ENCODE measurements at places on chromosomes 3 and 15.
A peak's percentile ranks its signal among the peaks of the same experiment; 100 is the strongest.

- no peak for DNase-seq
Measured at GRCh38 chr3:126450744-126451143, 24.9 kb downstream of the ZXDC start.

- DNase-seq, result no peak
Measured at GRCh38 chr3:26560081-26560480, 62.5 kb upstream of the LRRC3B start.

GRCh38 chr3:127182848-127183714 is 9.8 kb upstream of the PRR23E start:
- DNase-seq, result peak; percentile 68

DNA sequence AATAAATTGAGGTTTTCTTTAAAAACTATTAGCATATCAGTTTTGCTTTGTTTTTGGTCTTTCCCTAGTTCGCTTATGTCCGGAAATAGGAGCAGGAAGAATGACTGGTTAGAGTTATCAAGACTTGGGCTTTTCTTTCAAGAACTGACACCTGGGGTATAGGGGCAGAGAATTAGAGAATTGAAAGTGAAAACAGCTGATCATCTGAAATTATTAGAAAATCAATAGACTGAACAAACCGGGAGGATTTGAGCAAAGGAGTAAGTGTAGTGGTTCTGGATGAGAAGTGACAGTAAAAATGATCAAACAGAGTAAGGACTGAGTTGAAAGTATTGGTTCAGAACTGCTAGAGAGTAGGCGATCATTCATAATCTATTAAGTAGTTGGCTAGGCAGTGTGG is 6.0 kb downstream of the MINDY2 start:
- no peak for DNase-seq

DNA sequence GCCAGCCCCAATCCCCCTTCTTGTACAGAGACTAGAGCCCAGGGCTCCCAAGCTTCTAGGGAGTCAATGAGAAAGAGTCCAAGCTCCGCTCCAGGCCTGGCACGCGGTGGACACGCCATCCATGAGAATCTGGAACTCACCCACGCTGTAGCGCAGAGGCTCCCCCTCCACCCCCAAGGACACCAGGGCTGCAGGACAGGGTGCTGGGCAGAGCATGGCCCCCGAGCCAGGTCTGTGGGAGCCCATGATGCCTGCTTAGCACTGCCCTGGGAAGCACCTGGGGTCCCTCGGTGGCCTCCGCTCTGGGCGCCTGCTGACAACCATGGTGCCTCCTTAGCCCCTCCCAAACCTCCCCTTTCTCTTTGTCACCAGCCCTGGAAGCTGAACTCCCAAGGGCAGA is 28.5 kb downstream of the ACSBG1 start:
- DNase-seq, result no peak

DNA sequence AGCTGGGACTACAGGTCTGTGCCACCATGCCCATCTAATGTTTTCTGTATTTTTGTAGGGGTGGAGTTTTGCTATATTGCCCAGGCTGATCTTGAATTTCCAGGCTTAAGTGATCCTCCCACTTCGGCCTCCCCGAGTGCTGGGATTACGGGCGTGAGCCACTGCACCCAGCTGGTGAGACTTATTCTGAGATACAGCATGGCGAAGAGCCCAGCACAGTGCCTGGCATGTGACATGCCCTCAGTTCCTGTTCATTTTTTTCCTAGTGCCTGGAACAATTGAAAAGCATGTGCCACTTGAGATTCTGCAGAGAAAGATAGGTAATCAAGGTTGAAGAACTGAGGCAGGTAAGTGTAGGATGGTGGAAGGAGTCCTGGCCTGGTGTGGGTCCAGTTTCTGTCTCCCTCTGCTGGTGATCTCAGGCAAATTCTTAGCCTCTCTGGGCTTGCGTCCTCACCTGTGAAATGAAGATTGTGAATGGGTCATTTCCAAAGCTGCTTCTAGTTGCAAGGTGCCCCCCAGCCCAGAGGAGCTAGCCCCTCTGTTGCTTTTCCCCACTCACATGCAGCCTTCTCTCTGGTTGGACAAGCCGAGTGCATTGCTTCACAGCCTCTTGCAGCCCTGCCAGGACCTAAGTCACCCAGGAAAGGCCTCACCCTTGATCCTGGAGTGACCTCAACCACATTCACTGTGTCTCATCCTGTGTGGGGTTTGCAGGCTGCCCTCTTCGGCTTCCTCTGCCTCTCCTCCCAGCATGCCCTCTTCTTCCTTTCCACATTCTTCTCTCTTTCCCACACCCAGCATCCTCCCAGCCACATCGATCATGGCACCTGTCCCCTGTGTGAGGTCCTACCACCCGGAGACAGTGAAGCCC is 4.3 kb upstream of the RHCG start:
- DNase-seq, result no peak

DNA sequence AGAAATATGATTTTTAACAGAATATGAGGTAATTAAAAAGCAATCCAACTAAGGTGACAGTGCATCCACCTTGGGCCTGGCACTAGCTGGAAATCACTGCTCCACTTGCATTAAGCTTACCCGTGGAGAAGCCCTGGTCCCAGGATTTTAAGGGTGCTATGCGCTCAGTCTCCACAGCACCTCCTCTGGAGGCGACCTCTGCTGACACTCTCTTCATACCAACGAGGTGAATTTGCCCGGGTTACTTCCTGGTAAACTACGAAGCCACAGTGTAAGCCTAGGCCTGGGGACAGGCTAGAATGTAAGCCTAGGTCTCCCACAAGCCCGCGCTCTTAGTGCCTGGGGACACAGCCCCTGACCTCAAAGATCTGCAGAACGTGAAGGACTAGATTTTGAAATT is 793 bp downstream of the APOD start:
- DNase-seq, result no peak

DNA sequence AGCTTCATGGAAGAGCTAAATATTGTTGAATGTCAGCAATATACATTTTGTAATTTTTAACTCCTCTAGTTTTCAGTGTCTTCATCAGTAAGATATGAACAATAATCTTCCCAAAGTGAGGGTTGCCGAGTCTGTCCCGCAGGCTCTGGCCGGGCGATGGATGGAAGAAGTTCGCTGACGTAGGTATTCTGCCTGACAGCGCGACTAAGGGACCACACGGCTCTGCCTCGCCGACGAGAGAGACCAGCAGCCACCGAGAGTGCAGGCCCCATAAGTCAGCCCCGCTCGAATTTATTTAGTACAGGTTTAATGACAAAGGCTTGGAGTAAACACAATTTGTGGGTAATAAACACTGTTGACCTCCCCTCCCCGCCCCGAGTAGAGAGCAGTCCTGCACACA is 427.4 kb upstream of the NECTIN3 start:
- no peak for DNase-seq

DNA sequence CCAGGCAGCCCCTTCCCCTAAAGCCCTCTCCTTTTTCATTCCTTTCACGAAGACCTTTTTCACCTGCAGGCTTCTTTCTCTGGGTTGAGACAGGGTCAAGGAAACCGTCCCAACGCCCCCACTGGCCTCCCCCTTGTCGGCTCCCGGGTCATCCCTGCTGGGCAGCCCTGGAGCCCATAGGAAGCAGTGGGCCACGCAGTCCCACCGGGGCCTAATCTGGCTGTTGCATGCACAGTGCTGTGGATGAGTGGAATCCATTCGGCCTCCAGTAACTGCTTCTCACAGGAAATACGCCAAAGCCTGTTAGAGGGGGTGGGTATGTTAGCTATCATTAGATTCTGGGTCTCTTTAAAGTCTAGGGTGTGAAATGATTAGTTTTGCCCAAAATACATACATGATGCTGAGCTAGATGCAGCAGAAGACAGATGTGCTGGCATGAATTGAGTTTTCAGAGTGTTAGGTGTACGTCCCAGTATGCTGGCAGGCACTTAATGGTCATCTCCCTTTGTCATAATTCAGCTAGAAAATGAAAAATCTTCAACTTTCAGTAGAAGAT is 16.6 kb downstream of the LYSMD4 start:
- DNase-seq, result no peak

DNA sequence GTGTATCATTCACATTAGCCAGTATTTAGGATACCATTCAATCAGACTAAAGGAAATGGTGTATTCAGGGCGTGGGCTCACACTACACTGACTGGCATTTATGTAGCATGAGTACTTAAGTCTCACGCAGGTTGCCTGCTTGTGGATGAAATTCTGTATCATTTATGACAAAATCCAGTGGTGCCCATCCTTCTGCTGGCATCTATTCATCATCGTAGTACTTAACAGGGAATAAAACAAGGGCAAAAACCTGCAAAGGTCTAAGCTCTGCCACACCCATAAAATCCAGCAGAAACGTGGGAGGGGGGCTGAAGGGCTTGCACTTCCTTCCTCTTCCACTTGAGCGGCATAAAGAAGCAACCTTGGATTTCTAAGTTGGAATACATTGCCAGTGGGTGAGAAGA is 2.7 kb downstream of the GAP43 start:
- no peak for DNase-seq

- DNase-seq, result no peak
Measured at GRCh38 chr3:62496503-62496902, 123.2 kb upstream of the FEZF2 start.

- DNase-seq, result no peak
Measured at GRCh38 chr3:112681822-112682325, 40.9 kb upstream of the CCDC80 start.

DNA sequence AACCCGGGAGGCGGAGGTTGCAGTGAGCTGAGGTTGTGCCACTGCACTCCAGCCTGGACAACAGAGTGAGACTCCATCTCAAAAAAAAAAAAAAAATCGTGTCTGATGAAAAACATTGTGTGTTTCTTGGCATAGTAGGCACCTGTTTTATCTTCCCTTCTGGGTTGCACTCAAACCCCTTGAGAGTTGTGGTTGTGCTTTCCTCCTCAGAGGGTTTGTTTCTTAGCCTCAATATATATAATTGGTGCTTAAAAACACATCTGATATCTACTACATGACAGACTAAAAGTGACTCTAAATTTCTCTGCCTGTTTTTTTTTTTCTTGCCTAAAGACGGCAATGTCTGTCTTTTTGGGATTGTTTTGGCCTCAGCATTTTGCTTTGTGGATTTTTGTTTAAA is 7.6 kb downstream of the NR1D2 start:
- DNase-seq, result no peak

DNA sequence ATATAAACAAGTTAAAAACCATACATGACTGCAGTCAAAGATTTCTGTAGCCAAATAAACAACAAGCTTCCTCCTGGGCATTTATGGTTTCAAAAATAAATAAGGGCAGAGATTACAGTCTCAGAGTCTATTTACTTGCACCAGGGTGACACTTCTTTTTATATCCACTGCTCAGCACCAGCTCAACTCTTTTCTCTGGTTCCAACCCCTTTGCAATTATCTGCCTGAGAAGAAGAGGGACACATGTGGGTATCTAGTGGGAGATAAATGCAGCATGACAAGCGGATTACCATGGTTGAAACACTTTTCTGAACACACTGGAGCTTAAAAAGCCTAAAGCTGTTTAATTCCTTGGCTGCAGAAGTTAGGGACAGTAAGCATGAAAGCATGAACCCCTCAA is 311.5 kb downstream of the CNTN3 start:
- DNase-seq, result no peak

DNA sequence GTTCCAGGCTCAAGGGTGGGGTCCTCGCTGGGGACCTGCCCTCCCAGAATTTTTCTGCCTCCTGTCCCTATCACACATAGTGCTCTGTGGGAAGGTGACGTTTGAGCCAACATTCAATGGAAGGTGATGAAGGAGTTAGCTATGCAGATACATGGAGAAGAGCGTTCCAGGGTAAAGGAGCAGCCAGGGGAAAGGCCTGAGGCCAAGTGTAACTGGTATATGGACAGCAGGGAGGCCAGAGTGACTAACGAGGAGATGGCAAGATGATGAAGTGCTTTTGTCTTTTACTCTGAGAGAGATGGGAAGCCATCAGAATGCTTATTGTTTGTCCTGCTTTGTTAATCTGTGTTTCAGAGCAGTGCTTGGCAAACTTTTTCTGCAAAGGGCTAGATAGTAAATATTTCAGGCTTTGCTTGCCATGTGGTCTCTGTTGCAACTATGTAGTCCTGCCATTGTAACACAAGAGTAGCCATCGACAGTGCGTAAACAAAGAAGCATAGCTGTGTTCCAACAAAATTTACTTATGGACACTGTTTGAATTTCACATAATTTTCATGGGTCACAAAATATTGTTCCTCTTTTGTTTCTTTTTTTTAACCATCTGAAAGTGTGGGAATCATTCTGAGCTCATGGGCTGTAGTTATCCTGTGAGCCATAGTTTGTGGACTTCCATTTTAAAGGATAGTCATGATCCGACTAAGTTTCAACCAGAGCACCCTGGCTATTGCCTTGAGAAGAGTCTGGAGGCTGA is 25.8 kb upstream of the PIAS1 start:
- no peak for DNase-seq

- DNase-seq, result no peak
Measured at GRCh38 chr15:78174401-78174800, 25.2 kb downstream of the IDH3A start.

GRCh38 chr3:38136393-38136776 is 542 bp downstream of the ACAA1 start:
- no peak for DNase-seq

DNA sequence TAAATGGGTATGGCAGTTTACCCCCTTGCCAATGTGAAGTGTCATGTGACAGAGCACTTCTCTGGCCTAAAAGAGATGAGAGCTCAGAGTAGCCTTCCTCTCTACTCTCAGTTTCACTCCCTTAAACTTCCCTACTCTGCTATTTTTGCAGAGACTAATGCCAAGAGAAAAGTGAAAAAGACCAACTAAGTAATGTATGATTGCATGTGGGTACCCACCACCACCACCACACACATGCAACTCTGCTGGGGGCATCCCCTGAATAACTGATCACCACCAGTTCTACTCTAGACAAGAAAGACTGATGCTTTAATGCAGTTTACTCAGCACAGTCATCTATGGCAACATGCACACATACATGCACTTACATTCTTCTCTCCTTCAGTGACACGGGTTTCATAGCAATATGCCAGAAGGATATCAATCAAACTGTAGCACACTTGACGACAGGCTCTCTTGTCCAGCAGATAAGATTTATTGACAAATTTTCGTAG is 31.3 kb downstream of the SHQ1 start:
- no peak for DNase-seq

GRCh38 chr3:64293121-64293520 is 67.9 kb upstream of the PRICKLE2 start:
- no peak for DNase-seq

DNA sequence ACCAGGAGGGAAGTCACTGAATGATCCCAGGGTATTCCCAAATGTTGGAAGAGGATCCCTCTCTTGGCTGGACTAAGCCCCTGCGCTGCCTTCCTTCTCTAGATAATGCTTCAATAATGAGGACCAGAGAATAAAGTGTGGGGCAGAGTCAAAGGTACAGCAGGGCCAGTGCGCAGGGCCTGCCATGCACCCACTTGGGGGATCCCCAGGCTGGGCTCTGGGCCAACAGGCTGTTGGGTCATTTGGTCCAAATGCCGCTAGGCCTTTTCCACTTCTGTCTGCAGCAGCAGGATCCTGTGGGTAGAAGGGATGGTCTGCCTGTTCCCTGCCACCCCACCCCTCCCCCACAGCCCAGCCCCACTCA is 5.7 kb upstream of the CLK3 start:
- DNase-seq, result no peak

GRCh38 chr3:197807969-197808587 is 17.0 kb downstream of the LRCH3 start:
- DNase-seq, result no peak

- DNase-seq, result no peak
Measured at GRCh38 chr3:11195721-11196332, 41.5 kb downstream of the HRH1 start.

Data from NCI-H510A (cell line).